ENCODE measurements at places on chromosomes 7 and 10. TPM values are rescaled to one million over a fixed set of nuclear protein-coding genes. Genes with fewer than 3 reads are reported as not detected.

The CPN1 gene
- not detected for total RNA-seq

The SPDYE16 gene
- 0.72 TPM for total RNA-seq

The NPY4R2 gene
- not detected for total RNA-seq

The ALOX5 gene
- 12.4 TPM for total RNA-seq

Data from tongue (tissue), 3 donors.